ENCODE measurements at places on chromosomes 6 and 20.

- no peak for DNase-seq
Measured at GRCh38 chr6:165562421-165563090, 100.5 kb downstream of the PDE10A start.

DNA sequence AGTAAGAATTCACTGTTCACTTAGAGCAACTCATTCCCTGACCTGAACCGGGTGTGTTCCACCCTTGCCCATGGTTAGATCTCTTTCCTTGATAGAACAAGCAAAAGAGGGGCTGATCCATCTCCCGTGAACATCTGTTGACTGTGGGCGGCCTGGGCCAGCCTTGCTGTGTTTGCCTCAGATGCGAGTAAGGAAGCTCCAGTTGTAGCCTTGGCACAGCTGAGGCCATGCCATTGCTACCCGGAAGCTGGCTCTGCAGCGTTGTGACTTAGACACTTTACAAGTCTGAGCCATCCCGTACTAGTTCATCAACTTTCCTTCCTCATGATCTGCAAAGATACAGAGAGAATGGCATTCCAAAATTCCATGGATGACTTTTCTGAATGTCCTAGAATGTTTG lies 139.0 kb downstream of the MAP3K4 start:
- no peak for DNase-seq

- no peak for DNase-seq
Measured at GRCh38 chr20:17961587-17961940, 7.0 kb downstream of the SNX5 start.

- DNase-seq: no peak
Measured at GRCh38 chr20:12641619-12642018, 367.2 kb upstream of the SPTLC3 start.

GRCh38 chr6:166483573-166484250 lies 101.0 kb upstream of the MPC1 start:
- DNase-seq: no peak

- DNase-seq: no peak
Measured at GRCh38 chr6:170208182-170208601, 82.7 kb downstream of the DLL1 start.

All from activated naive CD8-positive, alpha-beta T cell treated with anti-CD3 and anti-CD28 coated beads for 36 hours (primary cell).